ENCODE measurements at places on chromosomes 13 and 19.

GRCh38 chr19:46637224-46637623 lies 1.2 kb upstream of the GNG8 start:
- DNase-seq, result no peak

DNA sequence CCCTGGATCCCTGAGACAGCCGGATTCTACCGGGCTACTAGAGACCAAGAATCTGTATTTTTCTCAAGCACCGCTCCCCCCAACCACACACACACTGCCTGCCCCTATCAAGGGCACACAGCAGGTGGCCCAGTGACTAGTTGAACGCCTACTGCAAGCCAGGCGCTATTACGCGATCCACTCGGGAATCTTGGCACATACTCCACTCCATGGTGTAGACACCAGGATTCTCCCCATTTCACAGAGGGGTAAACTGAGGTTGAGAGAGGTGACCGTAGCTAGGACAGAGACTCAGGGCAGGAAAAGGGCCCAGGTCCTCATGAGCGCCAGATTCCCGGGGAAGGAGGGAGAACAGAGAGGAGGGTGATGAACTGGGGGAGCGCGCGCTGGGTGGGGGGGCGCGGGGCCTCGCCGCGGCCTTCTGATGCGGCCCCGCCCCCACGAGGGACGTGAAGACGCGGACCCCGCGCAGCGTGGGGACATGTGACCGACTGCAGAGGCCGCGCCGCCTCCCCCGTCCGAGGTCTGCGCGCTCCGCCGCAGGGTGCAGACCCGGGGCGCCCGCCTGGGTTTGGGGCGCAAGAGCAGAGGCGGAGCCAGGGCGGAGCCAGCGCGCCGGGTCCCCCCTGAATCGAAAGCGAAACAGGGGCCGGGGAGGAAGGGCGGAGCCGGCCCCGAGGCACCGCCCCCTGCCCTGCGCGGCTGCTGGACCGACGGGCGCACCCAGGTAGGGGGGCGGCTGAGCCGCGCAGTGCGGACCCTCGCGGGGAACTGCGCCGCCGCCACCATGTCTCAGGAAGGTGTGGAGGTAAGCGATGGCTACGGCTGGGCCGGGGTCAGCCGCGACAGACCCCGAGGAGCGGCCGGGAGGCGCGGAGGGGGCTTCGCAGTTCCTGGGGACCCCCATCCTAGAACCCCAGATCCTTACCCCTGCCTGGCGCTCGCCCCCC lies at the start of gene SHFL:
SHFL (plus strand) TSS at position 677 of the 950 bp plus-strand sequence; CDS start at position 788, 111 bp downstream.
- peak; percentile 74 for DNase-seq

GRCh38 chr13:34290661-34291060 lies 472.7 kb downstream of the RFC3 start:
- DNase-seq, result no peak

GRCh38 chr19:31349160-31349881 lies at the start of gene TSHZ3:
TSS of gene TSHZ3 (minus strand) at chr19:31349436. CDS start at chr19:31349219, 217 bp downstream.
- peak; percentile 20 for DNase-seq

- DNase-seq, result no peak
Observed at GRCh38 chr13:97142452-97142851, 79.7 kb upstream of the MBNL2 start.

DNA sequence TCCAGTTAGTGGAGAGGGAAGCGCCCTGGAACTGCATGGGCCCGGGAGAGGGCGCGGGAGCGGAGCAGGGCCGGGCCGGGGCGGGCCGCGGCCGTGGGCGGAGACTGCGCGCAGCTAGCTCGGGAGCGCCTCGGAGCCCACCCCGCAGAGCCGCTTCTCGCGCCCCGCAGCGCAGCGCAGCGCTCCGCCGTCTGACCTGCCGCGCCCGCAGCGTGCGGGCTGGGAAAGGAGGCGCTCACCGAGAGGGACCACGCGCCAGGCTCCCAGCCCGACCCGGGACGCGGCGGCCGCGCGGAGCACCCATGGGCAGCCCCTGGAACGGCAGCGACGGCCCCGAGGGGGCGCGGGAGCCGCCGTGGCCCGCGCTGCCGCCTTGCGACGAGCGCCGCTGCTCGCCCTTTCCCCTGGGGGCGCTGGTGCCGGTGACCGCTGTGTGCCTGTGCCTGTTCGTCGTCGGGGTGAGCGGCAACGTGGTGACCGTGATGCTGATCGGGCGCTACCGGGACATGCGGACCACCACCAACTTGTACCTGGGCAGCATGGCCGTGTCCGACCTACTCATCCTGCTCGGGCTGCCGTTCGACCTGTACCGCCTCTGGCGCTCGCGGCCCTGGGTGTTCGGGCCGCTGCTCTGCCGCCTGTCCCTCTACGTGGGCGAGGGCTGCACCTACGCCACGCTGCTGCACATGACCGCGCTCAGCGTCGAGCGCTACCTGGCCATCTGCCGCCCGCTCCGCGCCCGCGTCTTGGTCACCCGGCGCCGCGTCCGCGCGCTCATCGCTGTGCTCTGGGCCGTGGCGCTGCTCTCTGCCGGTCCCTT lies at the start of gene MLNR:
MLNR (plus strand) TSS at position 303 of the 820 bp plus-strand sequence; CDS start at position 303, 0 bp downstream.
- no peak for DNase-seq

- no peak for DNase-seq
Observed at GRCh38 chr19:6580313-6580712, 10.6 kb downstream of the CD70 start.

GRCh38 chr19:50341091-50341564 lies 12.0 kb upstream of the KCNC3 start:
- DNase-seq, result no peak

DNA sequence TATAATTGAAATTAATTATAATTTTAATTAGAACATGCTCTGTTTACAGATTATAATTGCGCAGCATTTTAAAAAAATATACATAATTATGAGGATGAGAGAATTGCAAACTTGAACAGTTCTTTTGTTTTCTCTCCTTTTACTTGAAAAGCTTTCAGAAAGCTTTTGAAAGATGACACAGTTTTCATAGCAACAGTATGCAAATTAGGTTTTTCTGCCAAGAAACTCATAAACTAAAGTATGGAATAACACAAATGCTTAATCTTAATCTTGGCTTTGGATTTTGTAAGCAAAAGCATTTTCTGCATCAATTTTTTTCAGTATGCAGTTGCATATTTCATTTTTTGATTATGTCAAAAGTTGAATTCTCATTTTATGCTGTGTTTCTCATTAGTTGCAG lies 32.8 kb upstream of the AKAP11 start:
- no peak for DNase-seq

- no peak for DNase-seq
Observed at GRCh38 chr19:5178841-5179240, 161.8 kb downstream of the PTPRS start.

GRCh38 chr13:40546047-40546446 lies 120.4 kb downstream of the FOXO1 start:
- no peak for DNase-seq

DNA sequence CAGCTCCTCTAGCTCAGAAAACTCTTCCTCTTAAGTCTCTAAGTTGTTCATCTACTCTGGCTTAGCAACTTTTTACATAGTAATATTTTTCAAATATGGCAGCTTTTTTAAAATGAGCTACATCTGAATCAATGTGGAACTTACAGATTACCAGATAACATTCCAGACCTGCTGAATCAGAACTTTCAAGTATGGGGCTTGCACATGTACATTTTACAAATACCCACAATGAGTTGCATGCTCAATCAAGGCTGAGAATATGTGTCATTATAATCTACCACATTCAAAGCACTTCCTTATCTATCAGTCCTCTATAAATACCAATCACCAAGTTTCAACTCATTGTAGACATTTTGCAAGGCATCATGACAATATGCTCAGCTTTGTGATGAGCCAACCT lies 383.1 kb downstream of the FGF14 start:
- no peak for DNase-seq

- DNase-seq, result peak; percentile 15
Observed at GRCh38 chr19:1811472-1811894, 593 bp downstream of the ATP8B3 start.

Data from stimulated activated CD8-positive, alpha-beta memory T cell treated with anti-CD3 and anti-CD28 coated beads, Interleukin-15, amount 100 ng/mL, for 4 hours (primary cell).